ENCODE measurements at places on chromosomes 11 and 22.

DNA sequence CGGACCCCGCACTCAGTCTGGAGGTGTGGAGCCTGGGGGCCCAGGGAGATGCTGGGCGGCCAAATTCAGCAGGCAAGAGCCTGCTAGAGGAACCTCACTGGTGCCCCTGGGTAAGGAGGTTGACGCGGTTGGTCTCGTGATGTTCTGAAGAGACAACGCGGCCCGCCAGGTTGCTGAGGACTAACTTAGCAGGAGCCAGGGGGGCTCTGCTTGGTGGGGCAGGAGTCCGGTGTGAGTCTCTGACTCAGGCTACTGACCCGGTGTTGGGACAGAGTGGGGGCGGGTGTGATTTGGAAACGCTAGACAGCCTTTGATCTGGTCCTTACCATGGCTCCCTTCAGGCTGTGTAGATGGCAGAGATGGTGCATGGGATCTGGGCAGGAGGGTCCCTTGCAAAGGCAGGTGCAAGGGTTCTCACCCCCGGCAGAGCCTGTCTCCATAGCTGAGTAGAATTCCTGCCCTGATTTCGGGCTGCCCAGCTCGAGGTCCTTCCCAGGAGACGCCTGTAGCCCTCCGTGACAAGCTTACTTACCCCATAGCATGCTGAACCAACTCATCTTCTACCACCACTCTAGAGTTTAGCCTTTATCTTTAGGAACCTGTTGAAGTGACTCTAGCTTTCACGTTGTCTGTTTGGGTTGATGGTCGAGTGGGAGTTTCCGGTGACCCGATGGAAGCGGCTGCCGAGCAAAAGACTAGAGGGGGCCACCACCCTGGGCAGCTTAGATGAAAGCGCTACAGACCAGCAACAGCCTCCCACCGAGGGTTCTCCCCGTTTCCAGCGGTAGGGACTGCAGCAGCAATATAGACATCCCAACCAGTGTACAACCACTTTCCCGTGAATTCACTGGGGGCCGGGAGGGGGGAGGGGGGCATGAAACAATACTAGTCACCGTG is 38.4 kb downstream of the KCNC1 start:
- DNase-seq = no peak

DNA sequence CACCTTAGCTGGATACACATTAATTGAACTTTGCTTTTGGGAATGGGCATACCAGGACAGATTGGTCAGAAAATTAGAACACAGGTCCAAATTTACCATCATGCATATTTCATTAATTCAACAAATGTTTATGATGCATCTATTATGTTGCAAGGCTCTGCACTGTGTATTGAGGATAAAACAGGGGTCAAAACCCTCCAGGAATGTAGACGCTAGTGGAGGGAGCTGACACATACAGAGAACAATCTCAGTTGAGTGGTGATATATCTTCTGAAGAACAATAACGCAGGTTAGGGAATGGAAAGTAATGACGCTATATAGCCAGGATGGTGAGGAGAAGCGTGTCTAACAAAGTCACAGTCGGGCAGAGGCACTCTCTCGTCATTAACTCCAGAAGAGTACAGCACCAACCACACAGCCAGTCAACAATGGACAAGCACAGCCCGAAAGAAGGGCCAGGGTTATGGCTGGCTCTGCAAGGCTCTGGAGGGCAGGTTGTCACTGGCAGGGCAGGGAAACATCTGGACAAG is 3.8 kb downstream of the FLI1 start:
- DNase-seq = no peak

- no peak for DNase-seq
Observed at GRCh38 chr22:31637891-31638618, 24.0 kb downstream of the PISD start.

GRCh38 chr11:468036-468435 is 18.0 kb downstream of the PTDSS2 start:
- no peak for DNase-seq

Data from MM.1S (cell line).